ENCODE measurements at places on chromosomes 3 and 15. TPM values are rescaled to one million over a fixed set of nuclear protein-coding genes. Genes with fewer than 3 reads are reported as not detected.

Gene SENP7
- 20.2 TPM for total RNA-seq

Gene APH1B
- 28.8 TPM for total RNA-seq

Gene SPESP1
- 3.0 TPM for total RNA-seq

GRCh38 chr15:48880070-48880634 is 2.2 kb downstream of the EID1 start:
- H3K4me1 ChIP-seq: peaks cover 13% of the 10 kb centered on the region
- H3K27ac ChIP-seq: no peak overlapping the region
- DNase-seq: no peak
- H3K36me3 ChIP-seq: no peaks in the 10 kb centered on the region

- H3K27ac ChIP-seq: no peak overlapping the region
- no peak for DNase-seq
- H3K4me3 ChIP-seq: no peak overlapping the region
These were observed 246.5 kb upstream of the LRRN1 start for GRCh38 chr3:3552761-3553160.

- no peaks in the 10 kb centered on the region for H3K4me1 ChIP-seq
- no peak overlapping the region for H3K27ac ChIP-seq
- no peaks in the 10 kb centered on the region for H3K27me3 ChIP-seq
- DNase-seq: no peak
- H3K4me3 ChIP-seq: no peak overlapping the region
These were observed 45.9 kb downstream of the IL5RA start for GRCh38 chr3:3064297-3064696.
